ENCODE measurements at places on chromosomes 6 and 20. TPM values are rescaled to one million over a fixed set of nuclear protein-coding genes. Genes with fewer than 3 reads are reported as not detected.

- no peaks in the 10 kb centered on the region for H3K4me1 ChIP-seq
- H3K36me3 ChIP-seq: no peaks in the 10 kb centered on the region
- no peaks in the 10 kb centered on the region for H3K27me3 ChIP-seq
These were observed 47.5 kb upstream of the CRISP1 start for GRCh38 chr6:49913636-49914375.

CLDN20 gene
- total RNA-seq: not detected

DNA sequence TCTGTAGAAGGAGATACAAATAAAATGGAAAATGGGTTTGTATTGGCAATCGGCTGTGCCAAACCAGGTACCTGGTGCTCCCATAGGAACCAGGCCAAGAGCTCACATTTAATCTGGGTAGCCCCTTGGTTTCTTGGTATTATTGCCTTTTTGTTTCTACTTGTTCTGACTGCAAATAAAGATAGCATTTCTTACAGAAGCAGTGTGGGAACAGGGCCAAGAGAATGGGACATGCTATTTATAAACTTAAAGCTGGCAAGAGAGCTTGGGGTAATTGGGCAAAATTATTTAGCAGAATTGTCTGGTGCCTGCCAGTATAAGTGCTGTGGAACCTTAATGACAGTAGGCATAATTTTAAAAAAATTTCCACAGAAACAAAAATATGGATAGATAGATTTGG lies 113.5 kb upstream of the GLP1R start:
- no peaks in the 10 kb centered on the region for H3K27me3 ChIP-seq
- H3K27ac ChIP-seq: no peak overlapping the region
- H3K4me3 ChIP-seq: no peak overlapping the region
- no peaks in the 10 kb centered on the region for H3K36me3 ChIP-seq
- no peaks in the 10 kb centered on the region for H3K4me1 ChIP-seq
- no peak for DNase-seq

PPP1R18 gene
- 183 TPM for total RNA-seq

GRCh38 chr6:54850114-54850513 lies 3.5 kb downstream of the FAM83B start:
- H3K4me3 ChIP-seq: no peak overlapping the region
- no peak for DNase-seq
- no peaks in the 10 kb centered on the region for H3K4me1 ChIP-seq
- no peak overlapping the region for H3K27ac ChIP-seq

- H3K27me3 ChIP-seq: no peaks in the 10 kb centered on the region
- peaks cover 24% of the 10 kb centered on the region for H3K36me3 ChIP-seq
- DNase-seq: no peak
- H3K27ac ChIP-seq: no peak overlapping the region
These were observed 32.7 kb upstream of the MRPS10 start for GRCh38 chr6:42250274-42250931.

DNA sequence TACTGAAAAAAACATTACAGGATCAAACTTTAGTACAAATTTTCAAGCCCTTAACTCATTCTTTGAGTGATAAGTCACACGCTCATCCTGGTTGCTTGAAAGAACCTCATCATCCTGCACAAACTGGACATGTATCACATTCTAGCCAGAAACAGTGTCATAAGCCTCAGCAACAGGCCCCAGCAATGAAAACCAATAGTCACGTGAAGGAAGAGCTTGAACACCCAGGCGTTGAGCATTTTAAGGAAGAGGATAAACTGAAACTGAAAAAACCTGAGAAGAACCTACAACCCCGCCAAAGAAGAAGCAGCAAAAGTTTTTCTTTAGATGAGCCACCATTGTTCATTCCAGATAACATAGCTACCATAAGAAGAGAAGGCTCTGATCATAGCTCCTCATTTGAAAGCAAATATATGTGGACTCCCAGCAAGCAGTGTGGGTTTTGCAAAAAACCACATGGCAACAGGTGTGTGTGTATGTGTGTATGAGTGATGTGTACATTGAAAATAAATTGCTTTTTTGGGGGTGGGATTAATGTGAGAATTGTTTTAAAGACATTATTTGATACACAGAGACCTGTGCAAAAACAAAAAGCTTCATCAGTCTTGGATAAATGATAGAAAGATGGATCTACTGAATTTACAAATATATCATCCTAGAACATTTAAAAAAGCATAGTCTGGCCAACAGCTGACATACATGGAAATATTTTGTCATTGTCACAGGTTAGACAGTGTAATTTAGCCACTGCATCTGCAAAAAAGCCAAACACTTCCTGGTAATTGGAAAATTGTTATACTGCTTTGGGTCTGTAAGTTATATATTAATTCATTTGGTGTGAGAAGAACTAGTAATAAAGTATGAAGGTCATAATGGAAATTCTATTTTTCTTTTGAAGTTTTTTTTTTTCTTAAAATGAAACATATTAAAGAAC lies 50.1 kb downstream of the PHF3 start:
- no peak overlapping the region for H3K4me3 ChIP-seq
- no peaks in the 10 kb centered on the region for H3K27me3 ChIP-seq
- no peak overlapping the region for H3K27ac ChIP-seq
- no peak for DNase-seq

GRCh38 chr6:25336996-25337395 lies 57.8 kb downstream of the CARMIL1 start:
- no peaks in the 10 kb centered on the region for H3K36me3 ChIP-seq
- no peak overlapping the region for H3K27ac ChIP-seq
- DNase-seq: no peak
- H3K4me1 ChIP-seq: peaks cover 2% of the 10 kb centered on the region
- H3K27me3 ChIP-seq: peaks cover 2% of the 10 kb centered on the region

- H3K4me3 ChIP-seq: no peak overlapping the region
- no peaks in the 10 kb centered on the region for H3K36me3 ChIP-seq
These were observed 37.6 kb downstream of the HTR1B start for GRCh38 chr6:77425671-77426070.

LSM2 gene
- total RNA-seq: 143 TPM

- H3K36me3 ChIP-seq: peaks cover 17% of the 10 kb centered on the region
- no peaks in the 10 kb centered on the region for H3K4me1 ChIP-seq
- no peak overlapping the region for H3K27ac ChIP-seq
- no peaks in the 10 kb centered on the region for H3K27me3 ChIP-seq
- DNase-seq: no peak
These were observed 64.7 kb downstream of the MYH7B start for GRCh38 chr20:35020108-35020928.

GRCh38 chr6:13375360-13375878 lies 47.1 kb upstream of the TBC1D7 start:
- peaks cover 20% of the 10 kb centered on the region for H3K4me1 ChIP-seq
- H3K27me3 ChIP-seq: no peaks in the 10 kb centered on the region
- H3K27ac ChIP-seq: no peak overlapping the region
- H3K36me3 ChIP-seq: no peaks in the 10 kb centered on the region
- no peak overlapping the region for H3K4me3 ChIP-seq
- DNase-seq: peak; percentile 72

DNA sequence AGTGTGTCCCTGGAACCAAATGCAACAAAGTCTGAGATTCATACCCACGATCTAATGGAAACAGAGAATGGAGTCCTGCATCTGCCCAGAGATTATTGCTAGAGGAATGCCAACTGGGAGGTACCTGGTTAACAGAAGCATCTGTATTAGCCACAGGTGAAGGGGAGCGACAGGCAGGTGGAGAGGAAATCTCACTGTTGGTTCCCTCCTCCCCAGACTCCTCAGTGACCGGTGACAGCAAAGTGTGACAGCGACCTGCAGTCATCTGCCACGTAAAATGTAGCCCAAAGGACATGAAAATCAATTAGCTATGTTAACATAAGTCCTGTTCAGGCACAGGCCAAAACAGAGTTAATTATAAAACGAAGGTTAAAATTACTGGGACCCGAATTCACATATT lies 336.6 kb downstream of the SYNE1 start:
- no peaks in the 10 kb centered on the region for H3K27me3 ChIP-seq
- DNase-seq: peak; percentile 19
- H3K27ac ChIP-seq: peak overlapping the region; percentile 4
- peaks cover 2% of the 10 kb centered on the region for H3K36me3 ChIP-seq
- H3K4me1 ChIP-seq: peaks cover 35% of the 10 kb centered on the region
- H3K4me3 ChIP-seq: peak overlapping the region; percentile 99

DNA sequence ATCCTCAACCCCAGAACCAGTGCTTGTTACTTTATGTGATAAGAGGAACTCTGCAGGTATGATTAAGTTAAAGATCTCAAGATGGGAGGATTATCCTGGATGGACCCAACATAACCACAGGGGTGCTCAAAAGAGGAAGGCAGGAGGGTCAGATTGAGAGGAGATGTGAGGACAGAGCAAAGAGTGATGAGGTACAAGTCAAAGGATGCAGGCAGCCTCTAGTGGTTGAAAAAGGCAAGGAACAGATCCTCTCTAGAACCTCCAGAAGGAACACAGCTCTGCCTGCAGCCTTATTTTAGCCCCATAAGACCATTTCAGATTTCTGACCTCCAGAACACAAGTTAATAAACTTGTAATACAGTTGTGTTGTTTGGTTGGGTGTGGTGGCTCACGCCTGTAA lies 41.2 kb downstream of the PDSS2 start:
- no peak for DNase-seq
- H3K36me3 ChIP-seq: peaks cover 3% of the 10 kb centered on the region
- no peaks in the 10 kb centered on the region for H3K27me3 ChIP-seq

- H3K4me3 ChIP-seq: no peak overlapping the region
- H3K27ac ChIP-seq: no peak overlapping the region
- no peaks in the 10 kb centered on the region for H3K4me1 ChIP-seq
- H3K36me3 ChIP-seq: no peaks in the 10 kb centered on the region
- DNase-seq: no peak
These were observed 26.1 kb upstream of the JAG1 start for GRCh38 chr20:10699941-10700340.

DLL1 gene
- 0.41 TPM for total RNA-seq

ECT2L gene
- not detected for total RNA-seq

DNA sequence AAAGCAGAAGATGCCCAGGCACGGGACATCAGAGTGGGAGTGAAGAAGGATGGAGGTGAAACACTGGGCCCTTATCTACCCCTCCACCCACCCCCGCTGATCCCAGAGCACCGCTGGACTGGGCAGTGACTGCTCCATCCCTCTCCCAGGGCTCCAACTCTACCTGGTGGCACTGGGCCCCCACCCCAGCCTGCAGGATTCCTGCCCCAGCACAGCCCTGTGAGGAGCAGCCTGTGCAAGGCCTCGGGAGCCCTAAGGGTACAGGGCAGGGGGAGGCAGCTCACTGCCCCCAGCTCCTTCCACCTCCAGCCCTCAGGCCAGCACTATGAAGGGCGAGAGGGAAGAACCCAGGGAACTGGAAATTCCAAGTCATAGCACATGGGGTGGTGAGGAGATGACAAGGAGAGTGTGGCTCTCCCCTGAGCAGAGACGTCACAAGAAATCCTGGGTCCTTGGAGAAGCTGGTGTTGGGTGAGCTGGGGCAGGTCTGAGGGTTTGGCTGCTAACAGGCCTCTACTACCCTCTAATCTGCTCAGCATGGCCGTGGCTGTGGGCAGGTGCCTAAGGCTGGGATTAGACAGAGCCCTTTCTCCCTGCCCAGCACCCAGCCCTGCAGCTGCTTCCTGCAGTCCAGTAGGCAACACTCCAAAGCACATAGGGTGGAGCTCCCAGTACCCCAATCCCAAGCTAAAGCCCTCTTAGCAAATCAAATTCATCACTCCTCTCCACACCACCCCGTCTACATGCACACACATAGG lies 3.5 kb downstream of the CST3 start:
- DNase-seq: no peak
- H3K27me3 ChIP-seq: peaks cover 20% of the 10 kb centered on the region
- no peak overlapping the region for H3K27ac ChIP-seq
- peaks cover 3% of the 10 kb centered on the region for H3K4me1 ChIP-seq

- H3K36me3 ChIP-seq: peaks cover 2% of the 10 kb centered on the region
- DNase-seq: no peak
- no peaks in the 10 kb centered on the region for H3K4me1 ChIP-seq
- H3K27ac ChIP-seq: no peak overlapping the region
These were observed 71.4 kb upstream of the PREP start for GRCh38 chr6:105474234-105474633.

- no peaks in the 10 kb centered on the region for H3K36me3 ChIP-seq
- H3K4me3 ChIP-seq: no peak overlapping the region
- peaks cover 23% of the 10 kb centered on the region for H3K27me3 ChIP-seq
- H3K4me1 ChIP-seq: no peaks in the 10 kb centered on the region
- no peak overlapping the region for H3K27ac ChIP-seq
These were observed 66.8 kb upstream of the STX16 start for GRCh38 chr20:58584051-58584824.

DNA sequence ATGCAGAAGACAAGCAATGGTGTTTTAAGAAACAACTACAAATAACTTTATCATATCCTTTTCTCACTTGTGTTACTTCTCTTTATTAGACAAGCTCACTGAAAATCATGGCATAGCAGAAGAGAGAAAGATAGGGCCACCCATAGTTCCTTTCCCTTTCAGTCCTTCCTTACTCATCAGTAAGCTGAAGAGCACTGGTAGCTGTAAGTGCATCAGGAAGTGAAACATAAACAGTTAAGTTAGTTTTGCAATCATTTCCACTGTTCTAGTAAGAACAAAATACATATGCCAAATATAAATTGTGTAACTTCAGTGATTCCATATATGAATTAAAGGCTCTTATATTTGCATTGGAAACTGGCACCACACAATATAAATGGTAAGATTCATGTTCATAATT lies 220.1 kb downstream of the HACE1 start:
- no peak overlapping the region for H3K27ac ChIP-seq
- no peak for DNase-seq
- no peaks in the 10 kb centered on the region for H3K36me3 ChIP-seq
- no peaks in the 10 kb centered on the region for H3K4me1 ChIP-seq
- H3K27me3 ChIP-seq: no peaks in the 10 kb centered on the region

- H3K36me3 ChIP-seq: no peaks in the 10 kb centered on the region
- H3K27ac ChIP-seq: no peak overlapping the region
- H3K27me3 ChIP-seq: no peaks in the 10 kb centered on the region
- DNase-seq: no peak
These were observed 95.6 kb downstream of the HDGFL1 start for GRCh38 chr6:22664968-22665367.

GRCh38 chr6:148440016-148440415 lies 97.4 kb downstream of the SASH1 start:
- H3K27me3 ChIP-seq: peaks cover 12% of the 10 kb centered on the region
- DNase-seq: no peak
- no peak overlapping the region for H3K27ac ChIP-seq

GRCh38 chr6:142845143-142845571 lies 99.8 kb downstream of the HIVEP2 start:
- H3K4me3 ChIP-seq: peak overlapping the region; percentile 72
- no peaks in the 10 kb centered on the region for H3K27me3 ChIP-seq
- peak overlapping the region; percentile 88 for H3K27ac ChIP-seq
- H3K36me3 ChIP-seq: peaks cover 4% of the 10 kb centered on the region

- no peak for DNase-seq
- H3K27me3 ChIP-seq: peaks cover 2% of the 10 kb centered on the region
- no peaks in the 10 kb centered on the region for H3K36me3 ChIP-seq
- H3K27ac ChIP-seq: no peak overlapping the region
- no peak overlapping the region for H3K4me3 ChIP-seq
These were observed 20.1 kb downstream of the OPRM1 start for GRCh38 chr6:154058963-154059680.

ADTRP gene
- 24.1 TPM for total RNA-seq

TRIM10 gene
- total RNA-seq: 0.38 TPM

DNA sequence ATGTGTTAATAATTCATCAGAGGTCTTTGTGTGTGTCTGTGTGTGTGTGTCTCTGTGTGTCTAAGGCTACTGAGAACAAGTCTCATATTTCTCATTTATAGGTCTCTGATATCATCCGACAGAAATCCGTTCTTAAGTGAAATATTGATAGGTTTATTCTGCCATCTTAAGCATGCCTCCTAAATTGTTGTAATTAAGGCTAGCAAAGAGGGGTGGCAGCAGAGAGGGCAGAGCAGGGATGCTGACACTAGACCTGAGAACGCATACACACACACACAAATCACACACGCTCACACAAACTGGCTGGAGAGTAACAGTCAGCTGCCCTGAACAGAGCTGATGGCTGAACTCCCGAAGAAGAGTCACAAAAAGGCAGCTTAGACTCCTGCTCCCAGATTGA lies 84.9 kb upstream of the LRFN2 start:
- DNase-seq: no peak
- no peak overlapping the region for H3K4me3 ChIP-seq
- H3K27ac ChIP-seq: no peak overlapping the region
- H3K4me1 ChIP-seq: no peaks in the 10 kb centered on the region

CDSN gene
- total RNA-seq: not detected
